ENCODE measurements at places on chromosomes 12 and 14.

- DNase-seq, result no peak
Measured at GRCh38 chr14:95174184-95174792, 17.0 kb upstream of the DICER1 start.

DNA sequence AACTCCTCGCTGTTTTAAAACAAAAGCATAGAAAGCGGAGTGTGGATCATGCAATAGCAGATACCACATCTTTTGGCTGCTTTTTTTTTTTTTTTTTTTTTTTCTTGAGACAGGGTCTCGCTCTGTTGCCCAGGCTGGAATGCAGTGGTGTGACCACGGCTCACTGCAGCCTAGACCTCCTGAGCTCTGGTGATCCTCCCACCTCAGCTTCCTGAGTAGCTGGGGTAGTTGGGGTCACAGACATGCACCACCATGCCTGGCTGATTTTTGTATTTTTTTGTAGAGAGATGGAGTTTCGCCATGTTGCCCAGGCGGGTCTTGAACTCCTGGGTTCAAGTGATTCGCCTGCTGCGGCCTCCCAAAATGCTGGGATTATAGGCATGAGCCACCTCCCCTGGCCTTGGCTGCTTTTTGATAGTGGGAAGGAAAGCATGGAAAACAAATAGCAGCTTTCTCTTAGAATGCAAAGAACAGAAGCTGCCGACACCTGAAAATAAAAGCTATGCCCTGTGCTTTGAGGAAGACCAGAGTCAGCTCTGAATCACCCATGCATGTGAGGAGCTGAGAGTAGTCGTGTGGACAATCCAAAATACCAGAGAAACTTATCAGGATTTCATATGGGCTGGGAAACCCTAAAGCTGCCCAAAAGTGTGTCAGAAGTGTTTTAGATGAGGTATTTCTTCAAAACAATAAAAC lies 3.6 kb upstream of the ELK3 start:
- DNase-seq, result no peak

DNA sequence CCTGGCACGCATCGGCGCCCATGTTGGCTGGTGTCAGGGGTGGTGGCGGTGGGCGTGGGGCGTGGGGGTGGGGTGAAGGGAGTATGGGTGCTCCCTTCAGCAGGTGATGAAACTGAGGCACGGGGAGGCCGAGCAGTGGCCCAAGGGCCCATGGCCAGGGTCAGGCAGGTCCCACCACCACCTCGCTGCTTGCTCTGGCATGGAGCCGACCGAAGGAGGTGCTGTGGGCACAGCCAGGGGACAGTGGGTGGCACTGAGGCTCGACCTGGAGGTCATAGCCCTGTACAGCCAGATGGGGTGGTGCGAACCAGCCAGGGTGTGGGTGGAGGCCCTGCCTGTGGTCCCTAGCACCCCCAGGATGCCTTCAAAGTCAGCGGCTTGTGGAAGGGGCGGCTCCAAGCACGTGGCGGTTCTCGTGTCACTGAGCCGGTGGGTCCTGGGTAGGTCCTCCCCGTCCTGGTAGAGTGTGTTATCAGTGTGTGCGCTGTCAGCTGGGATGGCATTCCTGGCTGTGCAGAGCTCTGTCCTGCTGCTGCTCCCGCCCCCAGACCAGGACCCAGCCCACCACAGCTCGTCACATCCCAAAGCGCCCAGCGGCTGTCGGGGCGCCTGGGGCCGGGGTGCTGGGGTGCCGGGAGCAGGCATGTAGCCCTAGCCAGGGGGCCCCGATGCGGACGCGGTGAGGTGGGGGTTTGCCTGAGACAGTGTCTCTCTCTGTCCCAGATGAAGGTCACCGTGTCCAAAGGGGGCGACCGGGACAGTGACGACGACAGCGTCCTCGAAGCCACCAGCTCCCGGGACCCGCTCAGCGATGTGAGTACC lies 35.3 kb downstream of the FBRSL1 start:
- no peak for DNase-seq

DNA sequence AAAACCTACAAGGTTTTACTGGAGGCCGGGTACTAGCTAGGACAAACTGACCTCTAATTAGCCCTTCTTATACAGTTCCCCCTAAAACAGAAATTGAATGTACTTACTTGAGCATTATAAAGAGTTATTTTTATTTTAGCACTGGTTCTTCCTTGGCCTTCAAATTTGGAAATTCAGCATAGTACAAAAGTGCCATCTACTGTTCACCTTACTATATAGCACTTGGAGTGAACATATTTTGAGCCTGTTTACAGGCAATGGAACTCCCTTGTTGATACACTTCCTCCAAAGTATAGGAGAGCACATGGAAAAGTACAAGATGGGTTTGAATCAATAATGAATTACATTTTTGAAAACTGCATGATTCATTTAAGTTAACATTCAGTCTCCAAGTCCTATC lies 3.9 kb upstream of the POC1B start:
- DNase-seq, result no peak

DNA sequence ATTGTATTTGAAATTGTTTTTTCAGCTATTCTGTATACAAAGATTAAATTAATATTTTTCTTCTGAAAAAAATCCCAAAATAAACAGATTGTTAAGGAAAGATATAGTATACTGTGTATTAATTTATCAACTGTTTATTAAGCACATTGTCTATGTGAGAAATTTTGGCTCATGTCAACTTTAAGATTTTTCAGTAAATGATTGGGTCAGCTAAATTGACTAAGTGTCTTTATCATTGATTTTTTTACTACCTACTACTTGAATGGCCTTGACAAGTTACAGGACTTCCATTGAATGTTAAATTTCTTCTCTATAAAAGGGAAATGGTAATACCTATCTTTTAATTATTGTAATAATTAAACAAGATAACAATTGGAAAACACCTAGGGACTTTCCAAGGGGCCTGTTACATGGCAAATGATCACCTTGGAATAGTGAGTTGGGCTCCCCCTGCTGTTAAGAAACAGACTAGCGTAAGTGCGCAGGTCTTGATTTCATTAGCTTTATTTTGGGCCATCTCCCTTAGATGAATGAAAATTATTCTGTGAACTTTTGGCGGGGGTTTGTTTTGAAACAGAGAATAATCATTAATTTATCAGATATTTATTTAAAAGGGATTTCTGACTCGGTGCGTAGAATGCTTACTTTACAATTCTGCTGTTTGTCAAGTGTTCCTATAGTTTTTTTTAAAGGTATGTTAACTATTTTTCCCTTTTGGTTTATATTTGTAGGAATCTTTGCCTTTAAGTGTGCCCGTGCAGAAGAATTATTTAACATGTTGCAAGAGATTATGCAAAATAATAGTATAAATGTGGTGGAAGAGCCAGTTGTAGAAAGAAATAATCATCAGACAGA lies 14.5 kb upstream of the CCT2 start:
- DNase-seq, result peak; percentile 54

GRCh38 chr12:34403706-34404376 lies 381.5 kb downstream of the ALG10 start:
- DNase-seq, result peak; percentile 3

- DNase-seq, result no peak
Measured at GRCh38 chr14:67510836-67511235, 22.3 kb upstream of the PLEKHH1 start.

DNA sequence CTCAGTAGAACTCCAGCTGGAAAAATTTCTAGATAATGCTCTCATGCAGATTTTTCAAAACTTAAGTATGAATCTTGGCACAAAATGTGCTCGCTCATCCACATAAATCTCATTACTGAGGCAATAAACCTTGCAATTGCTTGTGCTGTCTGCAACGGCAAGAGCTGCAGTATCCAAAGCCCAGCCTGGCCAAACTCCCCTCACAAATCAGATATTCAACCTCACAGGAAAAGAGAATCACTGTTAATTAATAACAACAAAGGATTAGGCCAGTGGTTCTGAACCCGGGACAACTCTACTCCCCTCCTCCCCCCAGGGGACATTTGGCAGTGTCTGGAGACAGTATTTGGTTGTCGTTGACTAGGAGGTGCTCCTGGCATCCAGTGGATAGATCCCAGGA lies 19.2 kb upstream of the CORO1C start:
- DNase-seq, result no peak

DNA sequence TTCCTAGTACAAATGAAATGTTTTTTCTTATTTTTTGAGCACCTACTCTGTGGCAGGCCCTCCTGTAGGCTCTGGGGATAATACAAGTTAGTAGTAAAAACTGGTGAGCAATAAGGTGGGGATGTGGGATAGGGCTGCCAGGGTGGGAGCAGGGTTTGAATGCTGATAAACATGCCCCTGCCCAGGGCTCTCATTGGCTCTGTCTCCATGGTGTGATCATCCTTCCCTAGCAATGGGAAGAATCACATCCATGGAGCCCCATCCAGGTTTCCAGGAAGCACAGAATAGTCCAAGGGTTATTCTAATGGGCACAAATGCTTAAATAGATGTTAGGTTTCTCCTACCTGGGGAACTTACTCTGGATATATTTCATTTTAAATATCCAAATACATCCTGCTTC lies 45.5 kb downstream of the GIT2 start:
- DNase-seq, result no peak

GRCh38 chr14:73287071-73287470 lies 49.8 kb downstream of the PAPLN start:
- no peak for DNase-seq

DNA sequence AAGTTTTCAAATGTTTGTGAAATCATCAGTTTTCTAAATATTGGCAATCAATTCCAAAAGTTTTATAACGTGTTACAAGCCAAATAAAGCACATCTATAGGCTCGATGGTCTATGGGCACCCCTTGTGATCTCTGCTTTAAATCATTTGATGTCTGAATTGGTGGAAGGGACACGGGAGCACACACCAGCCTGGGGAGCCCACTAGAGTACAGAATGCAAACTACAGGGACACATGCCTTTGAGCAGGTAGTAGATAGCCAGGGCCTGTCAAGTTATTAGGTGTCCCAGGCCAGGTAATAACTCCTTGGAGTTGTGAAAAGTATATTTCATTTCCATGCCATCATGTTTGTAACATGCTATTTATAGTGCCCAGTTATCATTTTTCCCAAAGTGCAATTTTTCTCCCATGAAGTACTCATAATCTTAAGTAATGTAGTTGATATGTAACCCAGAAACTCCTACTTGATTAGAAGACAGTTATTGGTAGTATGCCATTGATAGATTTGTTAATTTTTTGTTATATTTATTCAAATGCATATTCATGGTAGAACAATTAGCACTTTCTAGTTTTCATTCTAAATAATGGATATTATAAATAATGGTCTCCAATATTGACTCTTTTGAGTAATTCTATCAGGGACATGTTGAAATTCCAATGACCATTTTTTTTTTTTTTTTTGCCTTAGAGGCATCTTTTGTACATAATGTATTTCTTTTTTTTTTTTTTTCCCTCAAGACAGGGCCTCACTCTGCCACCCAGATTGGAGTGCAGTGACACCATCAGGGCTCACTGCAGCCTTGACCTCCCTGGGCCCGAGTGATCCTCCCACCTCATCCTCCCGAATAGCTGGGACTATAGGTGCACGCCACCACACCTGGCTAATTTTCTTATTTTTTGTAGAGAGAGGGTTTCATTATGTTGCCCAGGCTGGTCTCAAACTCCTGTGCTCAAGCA lies 96.9 kb upstream of the FGD4 start:
- DNase-seq, result no peak

- DNase-seq, result no peak
Measured at GRCh38 chr12:14999695-15000365, 27.0 kb downstream of the PDE6H start.

DNA sequence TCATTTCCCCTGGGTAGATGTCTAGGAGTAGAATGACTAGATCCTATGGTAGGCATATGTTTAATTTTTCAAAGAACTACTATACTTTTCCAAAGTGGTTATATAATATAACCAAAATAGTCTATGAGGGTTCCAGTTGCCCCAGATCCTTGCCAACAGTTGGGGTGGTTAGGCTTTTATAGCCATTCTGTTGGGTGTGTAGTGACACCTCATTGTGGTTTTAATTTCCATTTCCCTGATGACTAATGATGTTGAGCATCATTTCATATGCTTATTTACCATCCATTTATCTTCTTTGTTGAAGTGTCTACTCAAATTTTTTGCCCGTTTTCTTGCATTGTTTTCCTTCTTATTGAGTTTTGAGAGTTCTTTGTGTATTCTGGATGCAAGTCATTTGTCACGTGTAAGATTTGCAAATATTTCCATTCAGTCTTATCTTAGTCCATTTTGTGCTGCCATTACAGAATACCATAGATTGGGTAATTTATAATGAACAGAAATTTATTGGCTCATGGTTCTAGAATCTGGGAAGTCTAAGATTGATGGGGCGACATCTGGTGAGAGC lies 4.7 kb downstream of the SYNE2 start:
- peak; percentile 41 for DNase-seq

GRCh38 chr14:61644834-61645233 lies 50.5 kb upstream of the HIF1A start:
- no peak for DNase-seq

GRCh38 chr14:78631551-78631950 lies 461.4 kb downstream of the NRXN3 start:
- DNase-seq, result no peak

GRCh38 chr14:71923513-71923912 lies 8.7 kb upstream of the RGS6 start:
- no peak for DNase-seq

GRCh38 chr14:78103271-78103670 lies 66.9 kb upstream of the NRXN3 start:
- no peak for DNase-seq

- DNase-seq, result no peak
Measured at GRCh38 chr14:33068626-33069025, 129.9 kb downstream of the NPAS3 start.

GRCh38 chr12:89372584-89373370 lies 20.5 kb upstream of the DUSP6 start:
- DNase-seq, result no peak

GRCh38 chr12:7834701-7835100 lies 38.0 kb downstream of the SLC2A14 start:
- no peak for DNase-seq

- no peak for DNase-seq
Measured at GRCh38 chr12:54134395-54134794, 54.4 kb downstream of the SMUG1 start.

DNA sequence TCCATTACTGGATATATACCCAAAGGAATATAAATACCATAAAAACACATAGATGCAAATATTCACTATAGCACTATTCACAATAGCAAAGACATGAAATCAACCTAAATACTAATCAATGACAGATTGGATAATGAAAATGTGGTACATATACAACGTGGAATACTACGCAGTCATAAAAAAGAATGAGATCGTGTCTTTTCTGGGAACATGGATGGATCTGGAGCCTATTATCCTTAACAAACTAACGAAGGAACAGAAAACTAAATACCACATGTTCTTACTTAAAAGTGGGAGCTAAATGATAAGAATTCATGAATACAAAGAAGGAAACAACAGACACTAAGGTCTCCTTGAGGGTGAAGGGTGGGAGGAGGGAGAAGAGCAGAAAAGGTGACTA lies 76.5 kb downstream of the SLC38A4 start:
- DNase-seq, result no peak

- DNase-seq, result no peak
Measured at GRCh38 chr12:5512601-5512970, 80.7 kb downstream of the NTF3 start.

- no peak for DNase-seq
Measured at GRCh38 chr12:41605545-41606305, 417.6 kb downstream of the PDZRN4 start.
